ENCODE measurements at places on chromosomes 6 and 20.
A peak's percentile ranks its signal among the peaks of the same experiment; 100 is the strongest.

DNA sequence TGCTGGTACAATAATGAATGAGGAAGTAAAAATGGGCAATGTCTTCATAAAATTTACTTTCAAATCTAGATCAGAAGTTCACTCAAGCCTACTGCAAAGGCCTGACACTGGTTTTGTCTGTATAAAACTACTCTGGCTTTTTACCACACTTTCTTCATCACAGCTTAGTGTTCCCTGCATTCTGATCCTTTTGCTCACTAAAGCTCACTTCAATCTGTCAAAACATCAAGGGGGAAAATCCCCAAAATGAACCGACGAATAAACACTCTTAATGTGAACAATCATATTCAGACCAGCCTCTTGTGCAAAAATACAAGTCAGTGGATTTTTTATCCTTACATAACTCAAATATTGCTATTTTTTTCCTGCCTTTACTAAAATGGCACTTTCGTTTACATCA, 98.5 kb downstream of the PRDM1 start:
- no peak for DNase-seq

- DNase-seq, result peak; percentile 51
Observed at GRCh38 chr6:41424370-41425058, 89.1 kb downstream of the NCR2 start.

GRCh38 chr20:33969563-33969962, 24.1 kb upstream of the RALY start:
- DNase-seq, result no peak

DNA sequence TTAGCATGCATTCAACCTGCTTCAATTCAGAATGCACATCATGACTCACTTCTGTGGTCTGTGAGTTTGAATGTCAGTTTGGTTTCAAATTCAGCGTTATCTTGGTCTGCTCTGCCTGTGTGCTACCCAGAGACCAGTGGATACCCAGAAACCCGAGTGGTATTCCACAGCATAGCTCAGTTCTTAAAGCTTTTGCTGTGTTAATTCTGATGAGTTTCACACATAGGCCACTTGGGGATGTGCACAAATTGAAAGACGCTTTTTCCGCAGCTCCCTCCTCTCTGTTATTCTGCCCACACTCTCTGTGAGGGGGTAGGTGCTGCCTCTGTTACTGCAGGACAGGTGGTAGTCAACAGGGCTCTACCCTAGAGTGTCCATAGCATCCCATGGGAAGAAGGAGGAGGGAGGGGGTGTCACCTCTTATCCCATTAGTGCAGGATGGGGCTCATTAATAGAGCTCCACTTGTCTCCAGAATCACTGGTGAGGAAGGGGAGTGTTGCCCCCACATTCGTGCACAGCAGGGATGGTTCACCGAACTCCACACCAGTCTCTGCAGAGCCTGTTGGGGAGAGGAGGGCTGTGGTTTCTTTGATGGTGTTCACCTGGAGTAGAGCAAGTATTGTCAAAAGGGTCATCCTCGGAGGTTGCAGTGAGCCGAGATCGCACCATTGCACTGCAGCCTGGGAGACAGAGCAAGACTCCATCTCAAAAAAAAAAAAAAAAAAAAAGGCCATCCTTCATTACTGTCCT, 29.2 kb upstream of the SDCBP2 start:
- no peak for DNase-seq

- DNase-seq, result no peak
Observed at GRCh38 chr6:26092443-26092842, 5.2 kb downstream of the HFE start.

DNA sequence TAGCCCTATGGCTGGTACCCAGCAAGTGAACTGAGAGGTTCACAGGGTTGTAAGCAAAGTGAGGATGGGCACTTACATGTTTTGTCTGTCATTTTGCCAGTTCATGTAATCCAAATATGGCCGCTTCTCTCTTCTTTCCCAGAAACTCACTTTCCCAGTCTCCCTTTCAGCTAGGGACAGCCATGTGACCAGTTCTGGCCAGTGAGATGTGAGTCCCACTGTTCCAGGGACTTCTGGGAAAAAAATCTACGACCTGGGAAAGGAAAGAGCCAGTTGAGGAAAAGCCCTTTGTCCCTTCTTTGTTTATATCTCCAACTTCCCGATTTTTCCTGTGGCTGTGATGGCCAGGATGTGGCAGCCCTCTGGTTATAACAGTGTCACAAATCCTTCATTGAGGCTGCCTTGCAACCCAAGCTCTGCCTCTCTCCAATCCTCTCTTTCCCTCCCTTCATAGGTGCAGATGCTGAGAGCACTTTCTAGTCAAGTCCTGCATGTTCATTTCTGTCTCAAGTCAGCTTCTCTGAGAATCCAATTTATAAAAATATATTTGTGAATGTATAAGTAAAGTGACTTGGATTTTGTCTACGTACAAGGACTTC, 148.6 kb upstream of the ZFP64 start:
- DNase-seq, result no peak

DNA sequence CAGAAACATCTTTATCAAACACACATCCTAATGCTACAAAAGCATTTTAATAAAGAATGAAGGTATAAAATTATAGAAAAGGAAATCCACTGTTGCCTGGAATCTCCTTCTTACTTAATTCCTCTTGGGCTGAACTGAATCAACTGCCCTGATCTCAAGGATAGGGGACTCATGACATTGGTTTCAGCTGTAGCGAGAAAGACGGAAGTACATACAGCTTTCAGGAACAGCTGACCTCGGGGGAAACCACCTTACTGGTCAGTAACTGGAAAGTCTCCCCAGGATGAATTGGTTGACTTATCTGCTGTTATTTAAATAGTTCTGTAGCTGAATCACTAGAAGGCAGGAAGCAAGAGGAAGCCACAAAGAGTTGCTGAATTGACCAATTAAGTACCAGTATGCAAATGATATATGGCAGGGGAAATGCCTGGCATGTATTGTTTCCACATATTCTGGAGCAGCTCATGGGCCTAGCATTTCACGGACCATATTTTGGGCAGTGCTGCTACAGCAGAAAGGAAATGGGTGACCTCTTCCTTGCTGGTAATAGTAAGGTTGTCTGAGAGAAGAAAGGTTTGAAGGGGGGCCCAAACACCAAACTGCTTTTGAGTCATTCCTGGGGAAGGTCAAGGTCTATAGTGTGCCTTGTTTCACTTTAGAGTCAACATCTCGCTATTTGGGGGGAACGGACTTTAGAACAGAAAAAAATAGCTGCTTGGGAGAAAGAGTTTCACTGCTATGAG, 43.7 kb upstream of the MAP7 start:
- peak; percentile 73 for DNase-seq

DNA sequence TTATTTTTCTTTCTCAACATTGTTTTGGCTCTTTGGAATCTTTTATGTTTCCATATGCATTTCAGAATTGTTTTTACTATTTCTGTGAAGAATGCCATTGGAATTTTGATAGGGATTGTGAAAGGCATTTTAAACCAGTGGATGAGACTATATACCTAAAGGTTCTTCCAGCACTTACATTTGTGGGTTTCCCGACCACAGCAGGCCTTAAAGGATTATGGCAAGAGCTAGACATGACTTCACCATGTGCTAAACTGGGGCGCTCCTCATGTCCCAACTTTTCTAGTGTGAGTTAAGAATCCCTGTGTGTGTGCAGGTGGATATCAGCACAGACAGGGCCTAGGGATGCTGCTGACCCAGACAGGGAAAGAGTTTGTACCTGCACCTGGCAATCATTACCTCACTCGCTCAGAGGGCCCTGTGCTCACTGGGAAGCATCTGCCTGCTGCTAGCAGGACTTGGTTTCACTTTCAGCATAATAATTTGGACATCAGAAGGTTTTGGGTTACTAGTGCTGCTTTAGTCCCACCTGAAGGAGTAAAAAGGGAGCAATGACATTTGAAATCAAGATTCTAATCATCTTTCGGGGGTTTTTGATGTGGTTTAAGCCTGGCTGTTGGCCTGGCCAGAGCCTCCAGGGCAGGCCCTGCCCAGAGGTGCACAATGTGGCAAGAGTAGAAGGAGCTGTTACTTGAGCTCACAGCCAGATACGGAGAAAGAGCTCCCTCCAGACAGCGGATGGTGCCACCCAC, 137.1 kb downstream of the CDC5L start:
- DNase-seq, result no peak

DNA sequence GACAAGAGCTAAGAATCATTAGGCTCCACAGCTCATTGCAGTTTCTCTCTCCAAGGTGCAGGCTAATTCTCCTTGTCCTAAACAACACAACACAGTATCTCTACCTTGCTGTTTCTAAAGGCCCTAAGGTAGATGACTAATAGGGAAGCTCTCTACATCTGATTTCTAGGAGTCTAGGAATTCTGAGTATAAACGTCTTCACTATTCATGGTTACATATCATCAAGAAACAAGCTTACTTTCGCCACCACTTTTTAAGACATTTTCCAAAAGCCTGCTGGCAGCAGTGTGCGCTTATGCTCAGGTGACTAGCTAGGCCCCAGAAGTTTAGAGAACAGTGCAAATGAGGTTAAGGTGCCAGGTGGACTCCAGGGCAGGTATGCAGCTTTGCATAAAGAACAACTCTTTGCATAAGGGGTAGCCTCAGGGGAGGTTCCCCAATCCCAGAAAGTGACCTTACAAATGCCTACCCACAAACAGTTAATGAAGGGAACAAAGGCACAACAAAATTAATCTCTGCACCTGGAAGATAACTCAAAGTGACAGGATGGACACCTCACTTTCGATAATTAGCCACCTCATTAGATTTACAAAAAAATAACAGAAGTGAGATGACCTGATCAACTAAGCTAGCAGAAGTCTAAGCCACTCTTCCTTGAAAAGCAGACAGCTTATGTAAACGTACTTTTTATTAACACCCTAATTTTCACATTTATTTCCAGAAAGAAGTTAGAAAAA, 20.1 kb downstream of the B4GALT5 start:
- DNase-seq, result no peak

DNA sequence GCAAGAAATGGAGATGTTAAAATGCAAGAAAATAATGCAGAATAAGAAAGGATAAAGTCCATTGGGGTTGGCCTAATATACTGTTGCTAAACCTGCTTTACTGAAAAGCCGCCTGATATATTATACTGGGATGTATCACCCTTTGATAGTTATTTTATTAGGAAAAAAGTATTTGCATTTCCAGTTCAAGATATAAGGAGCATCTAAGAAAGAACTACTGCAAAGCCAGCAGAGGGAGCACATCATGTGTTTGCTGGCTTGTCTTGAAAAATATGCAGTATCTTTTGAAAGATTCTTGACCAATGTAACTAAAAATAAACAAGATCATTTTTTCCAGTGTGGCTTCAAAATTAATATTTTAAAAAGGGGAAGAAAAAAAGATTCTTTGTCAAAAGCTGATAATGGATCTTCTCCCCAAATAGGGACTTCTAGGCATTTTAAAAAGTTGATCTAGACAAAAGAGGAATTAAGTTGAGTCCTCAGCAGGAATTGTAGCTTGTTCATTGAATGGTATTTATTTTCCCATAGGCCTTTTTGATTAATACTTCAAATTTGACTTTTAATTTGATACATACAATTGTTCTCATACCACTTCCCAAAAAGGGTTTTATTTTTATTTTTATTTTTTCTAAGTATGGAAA, 214.9 kb downstream of the ZFAND3 start:
- DNase-seq, result no peak

DNA sequence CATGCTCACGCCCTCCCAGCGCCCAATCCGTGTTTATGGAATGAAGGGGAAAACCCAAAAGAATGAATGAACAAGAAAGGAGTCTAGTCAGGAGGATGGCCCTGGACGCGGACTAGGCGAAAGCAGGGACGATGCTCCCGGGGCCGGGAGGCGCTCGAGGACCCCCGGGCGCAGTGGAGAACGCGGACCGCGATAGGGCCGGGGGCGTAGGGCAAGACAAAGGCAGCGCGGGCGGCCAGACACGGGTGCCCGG, 758 bp downstream of the GCLC start:
- no peak for DNase-seq

DNA sequence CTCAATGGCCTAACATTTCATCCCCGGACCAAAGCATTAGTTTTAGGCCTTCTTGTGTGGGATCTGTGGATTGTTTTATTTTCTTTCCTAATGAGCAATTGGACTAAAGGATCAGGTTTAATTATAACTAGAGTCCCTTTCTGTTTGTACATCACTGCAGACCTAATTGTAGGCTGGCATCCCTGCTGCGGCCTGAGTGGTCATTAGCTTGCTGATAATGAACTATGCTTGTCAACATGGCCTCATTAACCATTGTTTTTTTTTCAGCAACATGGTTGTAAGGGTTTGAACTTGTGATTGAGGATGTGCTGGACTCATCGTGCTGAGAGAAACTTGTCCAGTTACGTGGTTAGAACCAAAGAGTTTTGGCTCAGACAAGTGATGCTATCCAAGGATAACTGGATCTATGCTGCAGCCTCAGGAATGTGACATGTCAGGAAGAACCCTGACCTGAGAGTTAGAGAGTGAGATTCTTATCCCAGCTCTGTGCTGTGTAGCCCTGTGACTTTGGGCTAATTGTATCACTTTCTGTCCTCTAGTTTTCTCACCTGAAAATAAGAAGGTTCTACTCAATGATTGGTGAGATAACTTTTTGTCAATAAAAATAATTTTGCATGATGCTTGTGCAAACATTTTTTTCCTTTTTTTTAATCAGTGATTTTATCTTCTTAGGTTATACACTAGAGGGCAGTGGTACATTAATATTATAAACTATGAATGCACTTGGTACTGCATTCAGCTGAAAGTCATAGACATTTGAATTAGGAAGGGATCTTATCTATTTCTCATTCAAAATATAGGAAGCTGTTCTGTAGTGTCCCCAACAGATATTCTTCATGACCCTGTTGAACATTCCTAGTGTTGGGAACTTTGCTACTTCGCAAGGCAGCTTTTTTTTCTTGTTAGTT, 140.9 kb downstream of the RNF144B start:
- DNase-seq, result no peak

DNA sequence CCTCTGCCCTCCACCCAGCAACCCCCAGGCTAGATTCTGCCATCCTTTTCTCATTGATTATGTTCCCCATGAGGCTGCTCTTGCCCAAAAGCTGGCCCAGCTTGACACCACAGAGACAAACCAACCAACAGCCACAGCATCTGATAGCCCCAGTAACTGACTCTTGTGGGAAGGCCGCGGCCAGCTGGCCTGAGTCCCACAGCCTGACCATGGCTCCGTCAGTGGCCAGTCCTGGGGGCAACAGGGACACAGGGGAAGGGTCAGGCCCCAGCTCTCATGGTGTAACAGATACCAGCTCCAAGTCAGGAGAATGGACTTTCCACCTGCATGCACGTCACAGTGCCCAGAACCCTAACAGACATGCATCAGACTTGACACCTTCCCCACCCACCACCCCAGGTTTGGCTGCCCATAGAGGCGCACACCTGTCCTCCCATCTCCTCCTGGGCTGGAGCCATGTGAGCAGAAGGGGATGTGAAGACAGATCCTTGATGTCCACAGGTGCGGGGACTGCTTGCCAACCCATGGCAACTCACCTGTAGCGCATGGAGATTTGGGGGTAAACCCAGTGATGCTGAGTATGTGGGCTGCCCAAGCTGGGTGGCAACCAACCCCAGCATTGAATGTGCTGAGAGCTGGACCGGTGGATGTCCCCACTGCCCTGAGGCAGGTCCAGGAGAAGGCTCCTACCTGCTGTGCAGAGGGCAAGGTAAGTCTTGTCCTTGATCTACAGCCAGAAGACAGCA, 18.8 kb downstream of the RIPOR3 start:
- DNase-seq, result no peak

GRCh38 chr20:22339946-22340345, 244.4 kb downstream of the FOXA2 start:
- no peak for DNase-seq

Measured in KG1 (cell line).